ENCODE measurements at places on chromosomes 6 and 20. TPM values are rescaled to one million over a fixed set of nuclear protein-coding genes. Genes with fewer than 3 reads are reported as not detected.

DNA sequence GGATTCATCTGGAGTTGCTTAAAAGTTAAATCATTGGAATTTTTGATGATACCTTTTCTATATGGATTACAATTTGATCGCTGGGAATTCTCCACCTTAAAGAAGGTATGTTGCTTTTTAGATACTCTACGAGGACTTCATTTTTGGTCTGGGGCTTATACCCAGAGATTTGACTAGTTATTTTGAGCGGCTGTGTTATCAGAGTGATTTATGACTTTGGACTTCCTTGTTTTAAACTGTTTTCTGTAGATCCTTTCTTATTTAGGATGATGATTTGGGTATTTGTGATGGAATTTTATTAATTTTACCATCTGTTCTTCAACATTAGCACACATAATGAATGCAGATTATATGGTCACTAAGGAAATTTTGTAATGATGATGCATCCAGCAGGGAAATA is 75.2 kb downstream of the SOX4 start:
- no peak overlapping the region for H3K27ac ChIP-seq
- peaks cover 6% of the 10 kb centered on the region for H3K36me3 ChIP-seq
- no peak for DNase-seq

FAM83B gene
- not detected for total RNA-seq

DNA sequence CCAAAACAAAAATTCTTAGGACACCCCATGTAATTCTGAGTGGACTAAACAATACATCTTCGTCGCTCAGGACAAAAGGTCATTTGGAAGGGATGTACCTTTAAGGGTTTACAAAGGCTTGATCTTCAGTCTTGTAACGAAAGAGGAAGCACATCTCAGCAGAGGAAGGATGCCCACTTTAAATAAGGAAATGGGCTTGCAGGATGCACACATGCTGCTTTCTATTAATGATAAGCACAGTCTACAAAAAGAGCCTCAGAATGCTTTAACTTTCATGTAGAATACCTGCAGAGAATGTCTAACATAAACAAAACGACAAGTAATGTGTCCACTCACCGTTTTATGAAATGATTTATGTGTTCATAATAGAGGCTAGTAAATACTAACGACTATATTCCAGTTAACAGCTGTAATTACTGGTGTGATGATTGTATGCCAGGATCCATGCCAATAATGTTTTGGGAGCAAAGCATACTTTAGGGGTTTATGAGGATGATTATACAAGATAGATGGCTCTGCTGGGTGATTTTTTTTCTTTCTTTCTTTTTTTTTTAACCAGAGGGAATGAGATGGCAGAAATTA is 216.9 kb downstream of the GMDS start:
- H3K27me3 ChIP-seq: no peaks in the 10 kb centered on the region
- H3K36me3 ChIP-seq: no peaks in the 10 kb centered on the region
- no peak for DNase-seq
- no peak overlapping the region for H3K27ac ChIP-seq

SOX4 gene
- total RNA-seq: 91.4 TPM

BICRAL gene
- 6.2 TPM for total RNA-seq

DNA sequence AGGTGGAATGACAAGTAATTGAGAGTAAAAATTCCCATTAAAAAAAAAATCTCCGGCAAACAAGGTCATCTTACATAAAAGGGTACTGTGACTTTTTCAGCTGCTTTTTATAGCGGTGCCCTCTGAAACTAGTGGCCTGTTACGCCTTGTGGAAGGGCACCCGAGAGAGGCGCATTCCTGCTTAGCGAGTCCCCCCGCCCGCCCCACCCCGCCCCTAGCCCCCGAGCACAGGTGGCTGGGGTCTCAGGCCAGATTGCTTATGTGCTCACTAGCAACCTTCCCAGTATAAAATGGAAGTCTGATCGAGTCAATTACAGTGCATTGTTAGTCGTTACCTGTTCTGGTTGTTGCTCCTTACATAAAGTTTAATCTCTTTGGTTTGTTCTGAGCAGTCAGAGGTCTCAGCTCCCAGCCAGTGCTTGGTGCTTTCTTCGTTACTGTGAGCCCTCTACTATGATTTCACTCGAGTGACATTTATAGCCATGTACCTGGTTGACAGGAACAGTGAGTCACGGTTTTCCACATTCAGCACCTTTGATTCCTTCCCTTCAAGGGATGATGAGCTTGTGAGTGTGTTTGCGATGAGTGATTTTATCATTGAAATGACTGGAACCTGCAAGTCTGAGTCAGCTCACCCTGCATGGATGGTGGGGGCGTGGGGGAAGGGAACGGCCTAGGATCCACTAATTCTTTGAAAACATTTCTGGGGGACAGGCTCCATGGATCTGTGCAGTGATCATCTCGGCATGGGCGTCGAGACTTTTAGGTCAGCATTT is 47.6 kb downstream of the ZDHHC14 start:
- no peak for DNase-seq
- no peaks in the 10 kb centered on the region for H3K36me3 ChIP-seq
- H3K27ac ChIP-seq: peak overlapping the region; percentile 73
- H3K4me3 ChIP-seq: no peak overlapping the region
- peaks cover 21% of the 10 kb centered on the region for H3K27me3 ChIP-seq

DNA sequence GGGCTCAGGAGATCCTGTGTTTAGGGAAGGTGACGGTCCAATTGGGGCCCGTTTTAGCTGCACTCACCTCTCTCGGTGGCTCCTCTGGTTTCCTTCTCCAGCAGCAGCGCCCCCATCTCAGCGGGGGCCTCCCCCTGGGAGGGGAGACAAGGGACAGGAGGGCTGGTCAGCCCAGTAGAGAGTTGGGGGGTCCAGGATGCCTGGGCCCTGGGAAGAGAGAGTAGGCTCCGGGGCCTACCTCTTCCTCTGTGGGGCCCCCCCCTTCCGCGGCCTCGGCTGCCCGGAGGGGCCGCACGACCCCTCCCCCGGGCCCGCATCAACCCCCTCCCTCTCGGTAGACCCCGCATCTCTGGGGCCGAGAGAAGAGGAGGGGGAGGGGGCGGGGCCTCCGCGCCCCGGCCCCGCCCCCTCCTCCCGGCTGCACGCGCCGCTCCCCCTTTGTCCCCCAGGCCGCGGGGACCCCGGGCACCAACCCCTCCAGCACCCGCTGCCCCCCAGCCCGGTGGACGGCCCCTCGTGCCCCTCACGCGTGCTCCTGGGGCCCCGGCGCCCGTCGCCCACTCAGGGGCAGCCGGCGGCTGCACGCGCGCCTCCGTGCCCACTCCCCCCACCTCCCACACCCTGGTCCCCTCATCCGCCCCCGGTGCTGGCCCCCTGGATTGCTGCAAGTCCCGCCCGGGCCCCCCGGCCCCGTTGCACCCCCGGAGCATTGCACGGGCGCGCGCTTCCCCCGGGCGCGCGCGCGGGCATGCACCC is 464 bp downstream of the EHMT2 start:
- no peak for DNase-seq
- H3K4me1 ChIP-seq: peaks cover 34% of the 10 kb centered on the region
- peaks cover 11% of the 10 kb centered on the region for H3K36me3 ChIP-seq
- H3K4me3 ChIP-seq: peak overlapping the region; percentile 91

TSBP1 gene
- total RNA-seq: not detected

TINAG gene
- total RNA-seq: not detected

TAGAP gene
- total RNA-seq: not detected

MYT1 gene
- 4.3 TPM for total RNA-seq

GRCh38 chr6:52802806-52803205 is 810 bp downstream of the GSTA1 start:
- no peak overlapping the region for H3K4me3 ChIP-seq
- no peak for DNase-seq

TBC1D20 gene
- total RNA-seq: 30.4 TPM

- H3K27me3 ChIP-seq: no peaks in the 10 kb centered on the region
- no peak overlapping the region for H3K4me3 ChIP-seq
- no peaks in the 10 kb centered on the region for H3K4me1 ChIP-seq
- H3K27ac ChIP-seq: no peak overlapping the region
Measured at GRCh38 chr6:1738558-1739081, 128.9 kb downstream of the FOXC1 start.

- peak overlapping the region; percentile 31 for H3K27ac ChIP-seq
- DNase-seq: peak; percentile 40
- peak overlapping the region; percentile 54 for H3K4me3 ChIP-seq
- H3K27me3 ChIP-seq: no peaks in the 10 kb centered on the region
Measured at GRCh38 chr20:33832103-33832804, 21.1 kb downstream of the CHMP4B start.
